ENCODE measurements at places on chromosomes 6 and 20.
A peak's percentile ranks its signal among the peaks of the same experiment; 100 is the strongest.

GRCh38 chr6:1778686-1779235 lies 169.0 kb downstream of the FOXC1 start:
- no peaks in the 10 kb centered on the region for H3K4me1 ChIP-seq
- H3K27ac ChIP-seq, result no peak overlapping the region
- no peak for DNase-seq
- H3K36me3 ChIP-seq, result no peaks in the 10 kb centered on the region
- H3K4me3 ChIP-seq, result no peak overlapping the region
- H3K27me3 ChIP-seq, result no peaks in the 10 kb centered on the region

GRCh38 chr6:41422161-41422560 lies 86.8 kb downstream of the NCR2 start:
- no peak overlapping the region for H3K27ac ChIP-seq
- no peak for DNase-seq
- H3K27me3 ChIP-seq, result no peaks in the 10 kb centered on the region
- H3K36me3 ChIP-seq, result no peaks in the 10 kb centered on the region

- no peaks in the 10 kb centered on the region for H3K27me3 ChIP-seq
- H3K4me3 ChIP-seq, result no peak overlapping the region
- H3K36me3 ChIP-seq, result no peaks in the 10 kb centered on the region
- no peak for DNase-seq
- H3K4me1 ChIP-seq, result no peaks in the 10 kb centered on the region
Measured at GRCh38 chr6:9527679-9528286, 887.1 kb downstream of the TFAP2A start.

DNA sequence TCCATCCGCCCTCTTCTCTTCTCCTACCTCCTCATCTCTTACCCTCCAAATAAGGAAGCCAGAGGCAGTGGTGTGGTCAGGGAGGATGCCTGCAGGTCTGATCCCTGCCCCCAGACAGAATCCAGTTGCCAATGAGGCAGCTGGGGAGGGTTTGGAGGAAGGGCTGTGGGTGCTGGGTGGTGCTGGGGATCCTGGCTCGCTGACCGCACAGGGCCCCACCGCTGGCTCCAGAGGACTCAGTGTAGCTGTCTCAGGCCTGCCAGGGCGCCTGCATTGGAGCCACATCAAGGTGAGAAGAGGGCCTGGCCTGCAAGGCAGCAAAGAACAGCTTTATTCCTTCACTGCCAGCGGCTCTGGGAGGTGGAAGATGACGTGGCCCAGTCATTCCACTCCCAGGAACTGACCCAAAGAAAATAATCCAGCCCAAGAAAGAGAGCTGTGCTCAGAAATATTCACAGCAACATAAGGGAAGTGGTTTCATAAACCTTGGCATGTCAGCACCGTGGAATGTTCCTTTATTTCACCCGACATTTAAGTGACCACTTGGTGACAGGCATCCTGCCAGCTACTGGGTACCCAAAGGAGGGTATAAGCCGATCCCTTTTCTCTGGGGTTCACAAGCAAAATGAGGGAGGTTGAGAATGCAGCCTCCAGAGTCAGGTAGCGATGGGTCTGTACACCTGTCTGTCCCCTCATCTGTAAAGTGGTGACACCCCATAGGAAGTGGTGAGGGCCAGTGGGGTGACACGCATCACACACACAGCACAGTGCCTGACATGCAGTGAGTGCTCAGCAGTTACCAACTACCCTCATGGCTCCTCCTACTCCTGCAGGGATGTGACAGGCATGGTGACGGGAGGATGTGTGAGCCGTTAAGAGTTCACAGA lies 125.1 kb downstream of the SNX5 start:
- peak; percentile 45 for DNase-seq
- H3K4me3 ChIP-seq, result no peak overlapping the region
- H3K27me3 ChIP-seq, result no peaks in the 10 kb centered on the region
- no peaks in the 10 kb centered on the region for H3K36me3 ChIP-seq
- peak overlapping the region; percentile 79 for H3K27ac ChIP-seq
- H3K4me1 ChIP-seq, result peaks cover 4% of the 10 kb centered on the region

GRCh38 chr6:2884804-2885203 lies 18.3 kb downstream of the SERPINB9 start:
- no peak overlapping the region for H3K4me3 ChIP-seq
- no peak for DNase-seq
- H3K27me3 ChIP-seq, result no peaks in the 10 kb centered on the region

DNA sequence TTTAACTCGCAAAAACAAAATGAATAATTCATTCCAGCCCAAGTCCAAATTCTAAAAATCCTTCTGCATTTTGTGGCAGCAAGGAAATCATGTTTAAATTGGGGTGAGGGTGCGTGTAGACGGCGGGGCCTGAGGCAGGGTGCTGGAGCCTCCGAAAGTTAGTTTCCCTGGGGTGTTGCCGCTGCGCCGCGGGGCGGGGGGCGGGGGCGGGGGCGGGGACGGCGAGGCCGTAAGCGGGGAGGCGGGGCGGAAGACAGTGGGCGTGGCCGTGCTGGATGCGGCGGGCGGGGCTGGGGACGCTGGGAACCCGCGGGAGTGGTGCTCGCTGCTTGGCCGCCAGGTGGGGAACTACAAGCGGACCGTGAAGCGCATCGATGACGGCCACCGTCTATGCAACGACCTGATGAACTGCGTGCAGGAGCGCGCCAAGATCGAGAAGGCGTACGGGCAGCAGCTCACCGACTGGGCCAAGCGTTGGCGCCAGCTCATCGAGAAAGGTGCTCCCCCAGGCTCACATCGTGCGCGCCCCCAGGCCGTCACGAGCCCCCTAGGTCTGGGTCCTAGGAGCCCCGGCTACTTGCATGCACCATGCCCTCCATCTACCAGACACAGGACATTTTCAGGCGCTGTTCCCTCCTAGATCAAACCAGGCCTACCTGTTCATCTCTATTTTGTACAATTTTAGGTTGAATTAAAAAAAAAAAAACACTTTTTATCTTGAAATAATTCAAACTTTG lies 29.0 kb downstream of the SPDEF start:
- DNase-seq, result peak; percentile 96
- no peaks in the 10 kb centered on the region for H3K27me3 ChIP-seq

- H3K27ac ChIP-seq, result peak overlapping the region; percentile 32
- H3K4me3 ChIP-seq, result no peak overlapping the region
- DNase-seq, result no peak
- H3K27me3 ChIP-seq, result no peaks in the 10 kb centered on the region
- H3K36me3 ChIP-seq, result no peaks in the 10 kb centered on the region
- H3K4me1 ChIP-seq, result peaks cover 31% of the 10 kb centered on the region
Measured at GRCh38 chr20:49450281-49450721, 32.2 kb downstream of the KCNB1 start.

GRCh38 chr6:34531580-34532201 lies 24.4 kb downstream of the SPDEF start:
- H3K27ac ChIP-seq, result no peak overlapping the region
- H3K4me1 ChIP-seq, result no peaks in the 10 kb centered on the region
- H3K4me3 ChIP-seq, result no peak overlapping the region
- H3K27me3 ChIP-seq, result no peaks in the 10 kb centered on the region

GRCh38 chr20:58603721-58604120 lies 47.4 kb upstream of the STX16 start:
- no peaks in the 10 kb centered on the region for H3K27me3 ChIP-seq
- peak overlapping the region; percentile 16 for H3K27ac ChIP-seq
- no peaks in the 10 kb centered on the region for H3K4me1 ChIP-seq
- H3K36me3 ChIP-seq, result no peaks in the 10 kb centered on the region
- no peak overlapping the region for H3K4me3 ChIP-seq

DNA sequence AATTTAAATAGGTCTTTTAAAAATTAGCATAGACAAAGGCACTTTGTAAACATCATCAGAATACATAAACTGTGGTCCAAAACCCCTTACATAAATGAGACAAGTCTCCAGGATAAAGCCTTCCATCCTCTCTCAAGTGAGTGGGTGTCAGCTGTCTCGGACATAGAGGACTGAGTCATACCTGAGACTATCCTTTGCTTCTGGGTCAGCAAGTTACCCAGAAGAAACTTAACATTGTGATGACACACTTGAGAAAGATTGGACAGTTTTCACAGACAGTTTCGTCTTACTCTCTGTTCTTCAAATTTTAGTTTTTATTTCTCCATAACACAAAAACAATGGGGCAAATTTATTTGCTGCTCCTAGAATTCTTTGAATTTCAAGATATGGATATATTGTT lies 838.0 kb downstream of the DHX35 start:
- H3K27ac ChIP-seq, result peak overlapping the region; percentile 46
- no peaks in the 10 kb centered on the region for H3K4me1 ChIP-seq
- DNase-seq, result no peak
- no peaks in the 10 kb centered on the region for H3K36me3 ChIP-seq
- H3K27me3 ChIP-seq, result no peaks in the 10 kb centered on the region
- no peak overlapping the region for H3K4me3 ChIP-seq

- no peaks in the 10 kb centered on the region for H3K4me1 ChIP-seq
- no peak overlapping the region for H3K27ac ChIP-seq
- no peak overlapping the region for H3K4me3 ChIP-seq
- H3K27me3 ChIP-seq, result no peaks in the 10 kb centered on the region
- no peak for DNase-seq
- no peaks in the 10 kb centered on the region for H3K36me3 ChIP-seq
Measured at GRCh38 chr20:48483334-48484066, 344.3 kb downstream of the PREX1 start.

DNA sequence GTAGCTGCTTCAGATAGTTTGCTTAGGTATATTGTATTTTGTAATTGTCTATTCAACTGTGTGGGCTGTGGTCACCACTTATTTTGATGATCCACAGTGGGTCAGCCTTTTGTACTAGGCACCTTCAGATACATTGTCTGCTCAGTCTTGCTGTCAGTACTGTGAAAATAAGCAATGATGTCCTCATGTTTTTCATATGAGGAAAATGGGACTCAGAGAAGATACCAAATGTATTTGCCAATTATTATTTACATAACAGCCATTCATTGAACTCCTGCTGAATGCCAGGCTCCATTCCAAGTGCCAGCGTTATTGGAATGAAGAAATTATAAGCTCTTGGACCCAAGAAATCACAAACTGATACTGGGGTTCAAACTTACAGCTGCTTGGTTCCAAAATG lies 28.6 kb downstream of the MAPK14 start:
- H3K27me3 ChIP-seq, result no peaks in the 10 kb centered on the region
- DNase-seq, result no peak
- H3K4me1 ChIP-seq, result no peaks in the 10 kb centered on the region
- no peak overlapping the region for H3K4me3 ChIP-seq

DNA sequence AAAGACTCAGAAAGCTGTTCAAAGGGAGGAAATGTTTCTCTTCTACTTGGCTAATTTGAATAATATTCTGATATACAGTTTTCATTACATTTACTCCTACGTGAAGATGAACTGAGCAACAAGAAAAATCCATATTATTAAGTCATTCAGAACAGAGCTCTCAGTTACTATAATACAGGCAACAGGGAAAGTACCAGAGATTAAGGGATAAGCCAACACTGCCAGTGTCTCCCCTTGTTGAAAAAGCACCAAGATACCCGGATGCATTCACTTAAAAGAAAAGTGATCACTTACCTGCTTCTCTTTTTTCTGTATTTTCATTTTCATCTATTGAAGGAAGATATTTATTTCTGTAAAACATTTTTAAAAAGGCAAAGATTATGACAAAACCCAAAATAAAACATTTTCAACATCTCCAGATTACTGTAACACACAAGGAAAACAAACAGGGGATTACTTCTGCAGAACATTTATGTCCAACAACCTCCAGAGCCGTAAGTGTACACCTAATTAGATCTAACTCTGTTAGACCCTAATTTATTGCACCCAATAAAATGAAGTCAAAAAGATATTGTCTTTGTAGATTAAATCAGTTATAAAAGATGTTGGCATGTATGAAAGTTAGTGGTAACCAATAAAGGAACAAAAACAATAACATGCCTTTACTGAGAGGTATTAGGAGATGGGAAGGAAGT lies 67.0 kb downstream of the CHD6 start:
- DNase-seq, result no peak
- no peaks in the 10 kb centered on the region for H3K4me1 ChIP-seq
- no peak overlapping the region for H3K27ac ChIP-seq
- no peaks in the 10 kb centered on the region for H3K36me3 ChIP-seq

DNA sequence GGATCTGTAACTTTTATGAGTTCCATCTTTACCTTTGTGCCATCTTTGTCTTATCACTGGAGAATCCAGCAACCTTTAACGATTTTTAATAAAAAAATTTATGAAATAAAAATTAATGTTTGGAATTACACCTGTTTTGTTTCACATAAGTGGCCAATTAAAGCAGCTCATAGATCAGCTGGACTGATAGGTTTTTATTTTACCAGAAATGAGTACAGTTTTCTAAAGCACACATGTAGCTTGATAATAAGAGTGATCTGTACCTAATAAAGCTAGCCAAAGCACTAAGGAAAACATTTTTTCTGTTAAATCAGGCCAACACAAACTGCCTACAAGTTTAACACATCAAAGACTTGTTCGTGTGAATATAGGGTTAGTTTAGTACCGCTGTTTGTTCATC lies 500.1 kb downstream of the CDKAL1 start:
- no peak for DNase-seq
- H3K27ac ChIP-seq, result peak overlapping the region; percentile 44
- no peaks in the 10 kb centered on the region for H3K4me1 ChIP-seq
- no peaks in the 10 kb centered on the region for H3K36me3 ChIP-seq
- H3K27me3 ChIP-seq, result no peaks in the 10 kb centered on the region

DNA sequence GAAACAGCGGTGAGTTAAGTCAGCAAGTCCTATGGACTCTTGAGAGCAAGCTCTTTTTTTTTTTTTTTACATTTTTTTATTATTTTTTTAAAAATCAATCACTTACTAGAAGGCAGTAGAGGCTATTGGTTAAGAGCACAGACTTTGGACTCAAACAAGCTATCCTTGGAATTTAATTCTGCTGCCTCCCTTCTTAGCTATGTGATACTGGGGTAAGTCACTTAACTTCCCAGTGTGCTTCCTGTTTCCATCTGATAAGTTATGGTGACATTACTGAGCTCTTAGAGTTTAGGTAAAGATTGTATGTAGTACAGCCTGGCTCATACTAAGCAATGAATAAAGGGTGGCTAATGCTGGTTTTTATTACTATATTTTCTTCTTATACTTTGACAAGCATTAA lies 770.5 kb upstream of the FLRT3 start:
- no peak for DNase-seq
- H3K4me3 ChIP-seq, result no peak overlapping the region
- H3K4me1 ChIP-seq, result no peaks in the 10 kb centered on the region

DNA sequence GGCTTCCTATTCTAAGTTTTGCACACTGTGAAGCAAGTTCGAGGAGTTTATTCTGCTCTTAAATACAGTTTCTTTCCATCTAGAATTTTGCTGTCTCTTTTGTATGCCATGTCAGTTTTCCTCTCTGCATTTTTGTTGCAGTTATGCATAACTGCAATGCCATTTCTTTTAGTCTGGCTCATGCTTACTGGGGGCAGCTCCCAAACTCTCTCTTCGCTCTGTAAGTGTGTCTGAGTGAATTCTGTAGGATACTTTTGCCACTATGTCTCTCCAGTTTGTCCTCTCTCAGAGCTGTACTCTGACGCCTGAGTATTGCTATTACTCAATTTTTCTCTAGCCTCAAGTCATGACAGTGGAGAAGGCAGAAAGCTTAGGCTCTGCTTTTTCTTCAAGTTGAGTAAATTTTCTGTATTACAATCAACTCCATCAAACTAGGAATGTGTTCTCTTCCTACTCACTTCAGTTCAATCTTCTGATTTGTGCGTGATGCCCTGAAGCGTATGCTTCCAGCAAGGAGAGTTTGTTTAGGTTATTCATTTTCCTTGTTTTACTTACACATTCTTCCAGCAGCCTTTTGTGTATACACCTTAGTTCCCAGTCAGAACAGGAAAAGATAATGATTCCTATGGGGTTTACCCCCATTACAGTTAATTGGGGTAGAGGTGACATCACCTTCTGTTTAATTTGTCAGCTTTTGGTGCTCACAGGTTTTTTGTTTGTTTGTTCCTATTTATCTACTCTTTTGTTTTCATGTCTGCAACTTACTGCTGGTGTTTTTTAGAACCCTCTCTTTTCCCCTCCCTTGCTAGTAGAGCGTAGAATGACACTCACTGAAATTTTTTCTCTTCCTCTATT lies 430.9 kb downstream of the BCKDHB start:
- H3K36me3 ChIP-seq, result no peaks in the 10 kb centered on the region
- no peak overlapping the region for H3K27ac ChIP-seq
- H3K4me3 ChIP-seq, result no peak overlapping the region
- DNase-seq, result no peak

Measured in uterus (tissue), 4 donors.